ENCODE measurements at places on chromosomes 16 and 17. TPM values are rescaled to one million over a fixed set of nuclear protein-coding genes. Genes with fewer than 3 reads are reported as not detected.

CD300H gene
- total RNA-seq = not detected

CEP95 gene
- total RNA-seq = 43.5 TPM

TP53TG3 gene
- not detected for total RNA-seq

DRG2 gene
- total RNA-seq = 45.6 TPM

AIPL1 gene
- total RNA-seq = not detected

WFIKKN2 gene
- total RNA-seq = not detected

NHLRC4 gene
- total RNA-seq = 1.2 TPM

RRAD gene
- total RNA-seq = 7.5 TPM

HBQ1 gene
- total RNA-seq = not detected

CDC6 gene
- not detected for total RNA-seq

INTS2 gene
- total RNA-seq = 15.0 TPM

OR1D2 gene
- total RNA-seq = not detected

PRPSAP1 gene
- 52.4 TPM for total RNA-seq

PRSS22 gene
- 0.46 TPM for total RNA-seq

DNA sequence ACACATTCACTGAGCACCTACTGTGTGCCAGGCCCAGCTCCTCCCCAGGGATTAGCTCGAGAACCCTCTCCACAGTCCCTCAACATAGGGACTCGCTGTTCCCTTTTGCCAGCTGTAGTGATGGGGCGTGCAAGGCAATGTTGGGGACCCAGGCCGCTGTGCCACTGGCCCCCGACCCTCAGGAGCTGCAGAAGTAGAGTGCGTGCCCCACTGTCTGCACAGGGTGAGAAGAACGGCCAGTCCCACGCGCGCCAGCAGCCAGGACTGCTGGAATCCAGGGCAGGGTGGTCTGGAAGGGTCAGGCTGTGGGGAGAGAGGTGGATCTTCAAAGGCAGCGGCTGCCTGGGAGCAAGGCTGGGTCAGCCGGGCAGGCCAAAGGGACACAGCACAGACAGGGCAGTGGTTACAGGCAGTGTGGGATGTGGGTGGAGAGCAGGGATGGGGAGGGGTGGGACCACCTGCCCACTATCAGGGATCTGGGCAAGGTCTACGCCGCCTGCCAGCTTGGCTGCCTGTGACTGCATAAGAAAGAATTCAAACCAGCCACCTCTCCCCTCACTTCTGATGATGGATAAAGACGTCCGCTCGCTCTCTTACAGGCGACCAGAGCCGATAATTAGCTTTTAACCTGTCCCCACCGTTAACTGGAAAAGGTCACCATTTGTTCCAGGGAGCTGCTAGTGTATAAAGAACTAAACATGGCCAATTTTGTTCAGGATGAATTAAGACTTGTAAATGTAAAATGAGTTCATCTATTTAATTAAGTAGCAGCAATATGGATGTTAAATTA is 86.7 kb upstream of the GSE1 start:
- no peak overlapping the region for H3K4me3 ChIP-seq
- H3K27me3 ChIP-seq = no peaks in the 10 kb centered on the region
- peaks cover 21% of the 10 kb centered on the region for H3K4me1 ChIP-seq
- DNase-seq = no peak

- H3K4me3 ChIP-seq = no peak overlapping the region
- no peaks in the 10 kb centered on the region for H3K36me3 ChIP-seq
- no peak overlapping the region for H3K27ac ChIP-seq
- H3K4me1 ChIP-seq = peaks cover 7% of the 10 kb centered on the region
Observed at GRCh38 chr17:34161690-34162089, 93.4 kb upstream of the CCL2 start.

- no peak overlapping the region for H3K27ac ChIP-seq
- DNase-seq = no peak
- no peaks in the 10 kb centered on the region for H3K27me3 ChIP-seq
- no peak overlapping the region for H3K4me3 ChIP-seq
- H3K36me3 ChIP-seq = no peaks in the 10 kb centered on the region
- no peaks in the 10 kb centered on the region for H3K4me1 ChIP-seq
Observed at GRCh38 chr16:53805113-53805512, 101.2 kb downstream of the FTO start.

GRCh38 chr17:8643855-8644506 is 13.5 kb upstream of the MYH10 start:
- no peaks in the 10 kb centered on the region for H3K27me3 ChIP-seq
- no peak for DNase-seq
- no peaks in the 10 kb centered on the region for H3K4me1 ChIP-seq
- no peak overlapping the region for H3K4me3 ChIP-seq

DNA sequence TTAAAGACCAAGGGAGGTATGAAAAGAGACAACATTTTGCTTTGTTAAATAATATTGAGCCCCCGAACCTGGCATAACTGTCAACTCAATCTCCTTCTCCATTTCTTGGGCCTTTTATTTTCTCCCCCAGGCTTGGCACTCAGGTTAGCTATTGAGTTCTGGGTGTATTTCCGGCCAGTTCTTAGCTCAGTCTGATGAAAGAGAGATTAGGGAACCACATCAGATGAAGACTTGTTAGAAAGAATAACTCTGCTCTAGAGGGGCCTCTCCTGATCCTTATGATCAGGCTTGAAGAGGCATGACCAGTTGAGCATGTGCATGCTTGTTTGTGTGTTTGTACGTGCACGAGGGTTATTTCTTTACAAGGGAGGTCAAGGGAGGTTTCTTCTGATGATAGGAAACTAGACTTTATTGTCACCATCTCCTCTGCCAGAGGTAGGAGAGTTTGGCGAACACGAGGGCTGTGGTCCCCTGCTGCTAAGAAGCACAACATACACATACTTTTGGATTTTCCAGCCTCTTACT is 29.2 kb upstream of the HS3ST2 start:
- H3K4me1 ChIP-seq = no peaks in the 10 kb centered on the region
- no peaks in the 10 kb centered on the region for H3K27me3 ChIP-seq
- DNase-seq = no peak
- H3K27ac ChIP-seq = no peak overlapping the region
- H3K36me3 ChIP-seq = no peaks in the 10 kb centered on the region

GRCh38 chr17:72477491-72477890 is 356.7 kb downstream of the SOX9 start:
- no peak overlapping the region for H3K4me3 ChIP-seq
- no peaks in the 10 kb centered on the region for H3K36me3 ChIP-seq
- H3K27ac ChIP-seq = no peak overlapping the region
- no peaks in the 10 kb centered on the region for H3K4me1 ChIP-seq
- peaks cover 12% of the 10 kb centered on the region for H3K27me3 ChIP-seq

DNA sequence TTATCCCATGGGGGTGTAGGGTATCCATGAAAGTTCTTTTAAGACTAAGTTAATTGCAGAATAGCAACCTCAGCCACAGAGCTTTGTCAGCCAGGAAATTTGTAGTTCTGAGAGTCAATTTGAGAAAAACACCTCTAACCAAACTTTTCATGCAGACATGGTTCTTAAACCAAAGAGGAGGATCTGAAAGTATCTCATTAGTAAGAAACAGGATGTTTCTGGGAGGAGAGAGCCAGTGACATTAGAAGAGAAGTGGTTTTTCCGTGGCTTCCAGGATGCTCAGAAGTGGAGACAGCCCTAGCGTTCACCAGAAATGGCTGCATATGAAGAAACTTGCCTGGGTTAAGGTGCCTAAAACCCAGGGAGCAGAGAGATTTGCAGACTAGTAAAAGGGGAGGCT is 7.9 kb downstream of the GNAO1 start:
- H3K27me3 ChIP-seq = no peaks in the 10 kb centered on the region
- no peaks in the 10 kb centered on the region for H3K4me1 ChIP-seq
- H3K27ac ChIP-seq = no peak overlapping the region

- no peak overlapping the region for H3K4me3 ChIP-seq
- no peaks in the 10 kb centered on the region for H3K36me3 ChIP-seq
Observed at GRCh38 chr17:54861471-54861983, 39.1 kb upstream of the TOM1L1 start.

- H3K4me3 ChIP-seq = peak overlapping the region; percentile 78
- no peaks in the 10 kb centered on the region for H3K27me3 ChIP-seq
- no peaks in the 10 kb centered on the region for H3K36me3 ChIP-seq
- no peak for DNase-seq
- H3K27ac ChIP-seq = peak overlapping the region; percentile 77
Observed at GRCh38 chr17:42774066-42774745, 957 bp downstream of the VPS25 start.

- H3K27me3 ChIP-seq = no peaks in the 10 kb centered on the region
- DNase-seq = peak; percentile 33
- no peak overlapping the region for H3K27ac ChIP-seq
- H3K4me1 ChIP-seq = no peaks in the 10 kb centered on the region
Observed at GRCh38 chr17:51118330-51119195, 2.1 kb downstream of the SPAG9 start.

GRCh38 chr17:54795046-54795445 is 105.6 kb upstream of the TOM1L1 start:
- no peak overlapping the region for H3K4me3 ChIP-seq
- no peaks in the 10 kb centered on the region for H3K36me3 ChIP-seq
- no peak for DNase-seq
- no peaks in the 10 kb centered on the region for H3K4me1 ChIP-seq

DNA sequence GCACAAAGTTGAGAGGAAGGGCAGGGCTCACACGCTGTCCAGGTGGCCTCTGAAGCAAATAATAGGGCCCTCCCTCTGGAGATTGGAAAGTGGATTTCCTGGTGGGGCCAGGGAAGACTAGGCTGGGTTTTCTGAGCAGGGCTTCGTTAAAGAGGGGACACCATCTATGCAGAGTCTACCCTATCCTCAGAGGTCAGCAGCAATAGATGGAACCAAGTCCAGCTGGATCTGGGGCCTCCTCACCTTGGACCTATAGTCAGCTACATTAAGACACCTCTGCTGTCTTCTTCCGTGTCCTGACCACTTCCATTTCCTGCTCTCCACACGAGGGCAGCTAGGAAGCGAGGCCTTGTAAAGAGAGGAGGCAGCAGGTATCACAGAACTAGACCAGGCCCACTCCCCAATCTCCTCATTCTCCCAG is 14.7 kb upstream of the ST6GALNAC1 start:
- H3K27me3 ChIP-seq = no peaks in the 10 kb centered on the region
- no peak overlapping the region for H3K4me3 ChIP-seq

- no peak overlapping the region for H3K27ac ChIP-seq
- no peaks in the 10 kb centered on the region for H3K36me3 ChIP-seq
- no peak overlapping the region for H3K4me3 ChIP-seq
- H3K27me3 ChIP-seq = no peaks in the 10 kb centered on the region
- no peak for DNase-seq
Observed at GRCh38 chr16:51440131-51440889, 289.2 kb upstream of the SALL1 start.

DNA sequence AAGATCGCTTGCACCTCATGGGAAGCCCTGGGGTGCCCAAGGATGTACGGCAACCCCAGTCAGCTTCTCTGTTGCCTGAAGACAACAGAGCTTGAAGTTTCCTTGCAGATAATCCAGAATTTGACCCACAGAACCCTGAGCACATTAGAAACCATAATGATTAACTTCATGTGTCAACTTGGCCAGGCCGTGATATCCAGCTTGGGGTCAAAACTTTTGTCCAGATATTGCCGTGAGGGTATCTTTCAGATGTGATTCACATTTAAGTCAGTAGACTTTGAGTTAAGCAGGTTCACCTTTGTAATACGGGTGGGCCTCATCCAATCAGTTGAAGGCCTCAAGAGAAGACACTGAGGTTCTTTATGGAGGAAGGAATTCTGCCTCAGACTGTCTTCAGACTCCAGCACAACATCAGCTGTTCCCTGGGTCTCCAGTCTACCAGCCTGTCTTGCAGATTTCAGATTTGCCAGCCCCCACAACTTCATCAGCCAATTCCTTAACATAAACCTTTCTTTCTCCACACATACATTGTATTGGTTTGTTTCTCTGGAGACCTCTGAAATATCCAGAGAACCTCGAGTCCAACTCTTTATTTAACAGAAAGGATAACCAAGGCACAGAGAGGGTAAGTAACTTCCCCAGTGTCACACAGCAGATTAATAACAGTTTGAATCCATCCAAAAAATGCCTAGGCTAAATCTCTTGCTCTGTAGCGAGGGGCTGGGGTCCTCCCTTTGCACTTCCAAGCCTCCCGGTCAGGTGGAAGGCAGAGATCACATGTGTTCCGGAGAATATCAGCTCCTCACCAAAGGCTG is 171.1 kb downstream of the SALL1 start:
- no peaks in the 10 kb centered on the region for H3K36me3 ChIP-seq
- no peak for DNase-seq
- no peaks in the 10 kb centered on the region for H3K4me1 ChIP-seq
- no peak overlapping the region for H3K27ac ChIP-seq

- no peaks in the 10 kb centered on the region for H3K36me3 ChIP-seq
- no peaks in the 10 kb centered on the region for H3K4me1 ChIP-seq
- no peaks in the 10 kb centered on the region for H3K27me3 ChIP-seq
- no peak overlapping the region for H3K27ac ChIP-seq
- DNase-seq = peak; percentile 60
Observed at GRCh38 chr17:4808378-4808767, 1.4 kb downstream of the PLD2 start.

DNA sequence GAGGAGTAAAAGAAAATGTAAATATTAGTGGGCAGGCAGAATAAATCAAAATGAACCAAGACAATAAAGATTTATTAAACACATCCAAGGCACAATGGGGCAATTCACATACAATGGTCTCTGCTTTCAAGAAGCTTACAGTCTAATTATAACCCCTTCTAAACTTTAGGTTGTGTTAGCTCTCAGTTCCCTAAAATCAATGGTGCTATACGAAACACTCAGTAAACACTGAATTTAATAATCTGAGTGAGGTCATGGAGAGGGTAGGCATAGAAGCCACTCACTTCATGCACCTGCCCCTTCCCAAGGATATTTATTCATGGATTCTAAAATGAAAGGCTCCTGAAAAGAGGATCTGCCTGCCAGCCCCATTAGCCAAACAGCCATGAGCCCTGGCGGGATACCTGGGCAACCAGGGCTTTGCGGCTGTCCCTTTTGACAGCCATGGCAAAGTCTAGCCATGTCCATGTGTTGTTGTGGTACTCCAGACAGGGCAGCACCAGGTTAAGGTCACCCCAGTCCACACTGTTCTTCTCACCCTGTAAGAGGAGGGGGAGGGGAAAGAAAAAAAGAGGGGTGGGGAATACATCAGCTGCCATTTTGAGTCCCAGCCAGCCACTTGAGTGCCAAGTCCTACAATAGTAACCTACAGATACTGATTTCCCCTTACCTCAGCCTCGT is 1.4 kb upstream of the RSKR start:
- no peaks in the 10 kb centered on the region for H3K4me1 ChIP-seq
- no peak overlapping the region for H3K27ac ChIP-seq
- H3K36me3 ChIP-seq = no peaks in the 10 kb centered on the region

DNA sequence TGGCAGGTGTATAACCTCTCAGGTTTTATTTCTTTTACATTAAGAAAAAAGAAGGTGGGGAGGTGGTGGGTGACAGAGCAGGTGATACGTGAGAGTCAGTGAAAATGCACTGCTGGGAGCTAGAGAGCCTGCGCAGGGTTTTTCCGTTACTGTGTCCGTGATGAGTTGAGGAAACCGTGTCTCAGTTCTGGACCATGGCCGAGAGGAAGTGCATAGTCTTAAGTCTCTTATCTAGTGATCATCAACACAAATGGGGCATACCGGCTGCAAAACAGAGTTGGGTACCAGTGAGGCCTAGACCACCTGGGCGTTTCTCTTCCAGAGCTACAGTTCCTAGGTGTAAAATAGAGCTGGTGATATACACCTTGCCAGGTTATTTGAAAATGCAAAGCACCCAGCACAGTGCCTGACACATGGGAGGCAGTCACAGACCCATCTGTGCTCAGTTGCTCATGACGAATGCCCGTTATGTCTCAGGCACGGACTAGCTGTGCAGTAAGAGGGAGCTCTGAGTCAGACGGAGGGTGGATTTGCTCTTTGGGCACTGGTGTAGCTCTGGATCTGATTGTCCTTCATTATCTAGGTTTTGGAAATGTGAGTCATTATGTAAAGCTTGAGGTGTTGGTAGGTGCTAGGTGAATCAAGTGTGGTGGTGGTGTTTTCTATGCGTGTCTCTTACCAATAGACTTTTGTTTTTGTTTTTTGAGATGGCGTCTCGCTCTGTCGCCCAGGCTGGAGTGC is 60.9 kb downstream of the RPTOR start:
- no peak overlapping the region for H3K27ac ChIP-seq
- H3K36me3 ChIP-seq = no peaks in the 10 kb centered on the region
- no peak for DNase-seq
- H3K4me3 ChIP-seq = no peak overlapping the region

All from uterus (tissue), 4 donors.